Head of caudate nucleus (tissue), 42 donors: ENCODE measurements at places on chromosomes 6 and 20.
A peak's percentile ranks its signal among the peaks of the same experiment; 100 is the strongest.

DNA sequence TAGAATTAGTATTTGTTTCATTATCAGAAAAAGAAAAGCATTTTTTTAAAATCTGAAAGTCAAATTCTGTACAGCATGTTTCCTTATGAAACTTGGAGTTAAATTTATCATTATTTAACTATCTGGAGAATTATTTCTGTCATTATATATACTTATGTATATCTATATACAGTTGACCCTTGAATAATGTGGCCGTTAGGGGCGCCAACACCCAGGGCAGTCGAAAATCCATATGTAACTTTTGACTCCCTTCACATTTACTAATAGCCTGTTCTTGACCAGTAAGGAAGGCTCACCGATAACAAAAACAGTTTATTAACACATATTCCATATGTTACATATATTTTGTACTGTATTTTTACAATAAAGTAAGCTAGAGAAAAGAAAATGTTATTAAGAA lies 341.2 kb downstream of the ADGRB3 start:
- no peak for DNase-seq

DNA sequence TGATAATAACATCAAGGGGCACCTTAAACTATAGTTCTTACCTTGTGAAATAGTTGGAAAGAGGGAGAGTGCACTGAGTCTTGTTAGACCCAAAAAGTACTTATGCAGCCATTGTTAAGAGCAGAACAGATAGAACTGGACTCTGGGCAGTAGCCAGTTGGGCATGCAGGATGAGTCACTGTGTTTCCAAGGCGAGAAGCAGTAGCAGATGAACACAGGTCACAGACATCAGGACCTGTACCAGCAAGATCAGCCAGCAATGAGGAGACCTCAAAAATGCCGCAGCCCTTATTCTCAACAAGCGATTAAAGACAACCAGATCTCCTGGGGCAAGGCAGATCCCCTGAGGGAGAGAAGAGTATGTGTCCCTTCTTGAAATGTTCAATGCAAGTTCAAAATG lies 79.0 kb downstream of the SAMD3 start:
- DNase-seq: no peak

GRCh38 chr20:19976595-19977372 lies 40.4 kb upstream of the NAA20 start:
- DNase-seq: peak; percentile 71

DNA sequence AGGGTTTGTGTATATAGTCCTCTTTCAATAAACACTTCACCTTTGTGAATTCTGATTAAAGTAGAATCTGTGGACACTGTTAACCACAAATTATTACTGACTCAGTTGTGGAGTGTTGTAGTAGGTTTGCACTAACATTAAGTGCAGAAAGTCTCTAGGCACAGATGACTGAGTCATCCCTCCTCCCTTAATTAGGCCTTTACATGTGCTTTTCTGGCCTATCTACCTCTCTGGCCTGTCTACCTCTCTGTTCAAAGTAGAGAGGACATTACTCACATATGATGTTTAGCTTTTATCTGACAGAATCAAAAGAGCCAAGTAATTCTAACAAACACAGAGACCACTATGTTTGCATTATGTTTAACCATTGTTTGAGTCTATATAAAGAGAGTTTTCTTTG lies 783.0 kb downstream of the TENT5A start:
- DNase-seq: no peak

DNA sequence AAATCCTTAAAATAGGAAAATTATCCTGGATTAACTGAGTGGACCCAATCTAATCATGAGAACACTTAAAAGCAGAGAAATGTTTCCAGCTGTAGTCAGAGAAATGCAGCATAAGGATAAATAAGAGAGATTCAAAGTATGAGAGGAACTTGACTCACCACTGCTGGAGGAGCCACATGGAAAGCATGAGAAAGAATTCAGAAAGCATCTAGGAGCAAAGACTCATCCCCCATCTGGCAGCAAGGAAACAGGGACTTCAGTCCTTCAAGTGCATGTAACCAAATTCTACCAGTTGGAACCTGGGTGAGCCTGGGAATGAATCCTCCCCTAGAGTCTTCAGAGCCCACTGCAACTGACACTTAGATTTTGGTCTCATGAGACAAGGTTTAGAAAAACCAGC lies 33.7 kb downstream of the RNF146 start:
- no peak for DNase-seq

GRCh38 chr6:106155219-106155830 lies 69.2 kb downstream of the PRDM1 start:
- DNase-seq: no peak

- no peak for DNase-seq
Measured at GRCh38 chr6:44538131-44538806, 150.8 kb downstream of the CDC5L start.
